ENCODE measurements at places on chromosomes 16 and 17.

- peak; percentile 84 for DNase-seq
Measured at GRCh38 chr17:76529224-76530094, 8.1 kb downstream of the CYGB start.

DNA sequence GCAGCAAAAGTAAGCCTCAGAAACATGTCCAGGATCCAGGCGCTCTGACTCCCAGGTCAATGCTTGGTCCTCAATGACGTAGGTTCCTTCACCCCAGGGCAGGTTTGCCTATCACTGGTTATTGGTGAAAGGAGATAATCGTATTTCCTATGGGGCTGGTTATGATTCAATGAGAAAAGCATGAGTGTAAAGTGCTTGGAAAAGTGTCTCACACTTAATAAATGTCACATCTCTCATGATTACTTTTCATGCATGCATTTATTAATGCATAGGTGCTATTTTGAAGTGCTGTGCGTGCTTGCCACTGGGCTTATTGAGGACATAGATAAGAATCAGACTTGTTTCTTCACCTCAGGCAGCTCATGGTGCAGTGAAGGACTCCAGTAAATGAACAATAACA is 10.4 kb upstream of the CDH13 start:
- no peak for DNase-seq

- DNase-seq, result no peak
Measured at GRCh38 chr16:71966932-71967331, 33.3 kb downstream of the PKD1L3 start.

DNA sequence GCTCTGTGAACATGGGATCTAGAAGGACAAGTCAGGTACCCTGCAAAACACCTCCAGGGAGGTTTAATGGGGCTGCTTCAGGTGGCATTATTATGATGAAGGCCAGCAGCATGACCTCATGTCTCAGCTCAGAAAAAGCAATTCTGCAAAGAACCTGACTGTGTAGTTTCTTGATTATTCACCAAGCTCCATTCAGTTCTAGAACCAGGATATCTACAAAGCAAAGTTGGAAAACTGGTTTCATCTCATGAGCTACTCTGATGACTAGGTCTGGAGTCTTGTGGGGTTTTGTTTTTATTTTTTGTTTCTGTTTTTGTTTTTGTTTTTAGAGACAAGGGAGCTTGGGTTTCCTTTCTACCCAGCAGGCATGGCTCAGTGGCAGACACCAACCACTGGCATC is 19.0 kb upstream of the LRRC37A3 start:
- no peak for DNase-seq

- peak; percentile 65 for DNase-seq
Measured at GRCh38 chr16:49855822-49856671, at the start of gene ZNF423. Gene ZNF423, minus strand, starts transcription at chr16:49856112. Its CDS starts 338 bp downstream, at chr16:49855774.

DNA sequence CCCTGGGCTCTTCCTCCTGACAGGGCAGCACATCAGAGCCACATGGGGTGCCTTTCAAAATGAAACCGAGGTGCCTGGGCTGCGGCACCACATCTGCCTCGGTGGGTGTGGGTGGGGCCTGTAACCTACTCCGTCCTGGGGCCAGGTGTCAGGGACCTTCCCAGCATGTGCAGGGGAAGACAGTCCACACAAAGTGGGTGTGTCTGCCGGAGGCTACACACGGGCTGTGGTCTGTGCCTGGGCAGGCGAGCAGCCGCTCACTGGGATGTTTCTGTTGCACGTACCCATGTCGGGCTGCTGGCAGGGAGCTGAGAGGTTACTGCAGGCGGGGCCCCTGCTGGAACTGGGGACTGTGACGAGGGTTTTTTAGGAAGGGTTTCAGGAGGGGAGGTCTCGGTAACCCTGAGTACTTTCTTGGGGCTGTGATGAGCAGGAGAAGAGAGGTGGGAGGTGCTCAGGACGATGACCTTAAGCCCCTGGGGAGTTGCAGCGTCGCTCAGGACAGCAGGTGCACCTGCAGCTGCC is 351.2 kb downstream of the SEC14L1 start:
- no peak for DNase-seq

DNA sequence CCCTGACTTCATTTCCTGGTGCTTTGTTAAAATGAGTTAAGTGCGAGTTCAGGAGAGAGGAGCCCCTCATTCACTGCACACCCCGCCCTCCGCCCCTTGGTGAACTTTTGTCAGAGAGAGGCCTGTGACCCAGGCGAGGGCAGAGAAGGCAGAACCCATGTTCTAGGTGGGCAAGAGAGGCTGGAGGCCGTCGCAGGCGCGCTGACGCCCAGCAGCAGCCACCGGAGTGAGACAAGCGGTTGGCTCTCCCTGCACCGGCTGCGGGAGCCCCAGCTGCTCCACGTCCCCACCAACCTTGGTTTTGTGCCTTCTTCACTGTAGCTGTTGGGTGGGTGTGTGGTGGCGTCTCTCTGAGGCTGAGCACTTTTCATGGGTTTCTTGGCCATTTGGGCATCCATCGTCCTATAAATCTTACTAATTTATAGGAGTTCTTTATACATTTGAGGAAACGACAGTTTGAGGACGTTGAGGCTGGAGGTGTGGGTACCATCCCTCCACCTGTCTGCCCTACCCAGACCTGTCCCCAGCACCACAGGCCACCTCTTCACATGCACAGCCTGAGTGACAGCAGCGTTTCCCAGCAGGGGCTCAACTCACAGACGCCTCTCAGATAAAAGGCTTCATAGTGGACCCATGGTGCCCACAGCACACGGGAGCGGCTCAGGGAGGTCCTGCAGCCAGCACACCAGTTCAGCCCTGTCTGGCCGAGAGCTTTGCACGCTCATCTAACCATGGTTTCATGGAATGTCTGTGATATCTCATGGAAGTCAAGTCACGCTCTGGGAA is 45.2 kb upstream of the CBFA2T3 start:
- no peak for DNase-seq

- no peak for DNase-seq
Measured at GRCh38 chr17:14333506-14333905, 32.6 kb downstream of the HS3ST3B1 start.

GRCh38 chr17:14552306-14552705 is 251.4 kb downstream of the HS3ST3B1 start:
- no peak for DNase-seq

All from ecto neural progenitor cell (in vitro differentiated cells).